ENCODE measurements at places on chromosomes 1 and 21.

GRCh38 chr1:156310962-156311361 is 11.9 kb upstream of the VHLL start:
- DNase-seq = no peak

- DNase-seq = no peak
Observed at GRCh38 chr1:83822208-83822607, 176.7 kb downstream of the TTLL7 start.

DNA sequence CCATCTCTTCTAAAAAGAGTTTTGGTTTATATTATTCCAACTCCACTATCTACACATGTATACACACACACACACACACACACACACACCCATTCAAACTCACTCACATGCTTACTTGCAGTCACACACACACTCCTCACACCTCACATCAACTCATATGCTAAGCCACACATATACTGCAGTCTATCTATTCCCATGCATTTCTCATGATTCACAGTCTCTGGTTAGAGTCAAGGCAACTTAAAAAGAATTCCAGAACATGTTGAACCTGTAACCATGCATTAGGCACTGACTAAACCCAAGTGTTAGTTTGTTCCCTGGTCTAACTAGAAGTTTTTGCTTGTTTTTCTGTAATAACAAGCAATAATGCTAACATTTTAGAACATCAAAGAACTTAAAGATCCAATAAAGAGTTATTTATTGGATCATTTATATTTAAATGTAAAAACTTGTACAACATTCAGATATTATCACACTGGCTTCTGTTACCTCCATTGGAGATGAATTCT is 931.1 kb downstream of the PLA2G4A start:
- no peak for DNase-seq

DNA sequence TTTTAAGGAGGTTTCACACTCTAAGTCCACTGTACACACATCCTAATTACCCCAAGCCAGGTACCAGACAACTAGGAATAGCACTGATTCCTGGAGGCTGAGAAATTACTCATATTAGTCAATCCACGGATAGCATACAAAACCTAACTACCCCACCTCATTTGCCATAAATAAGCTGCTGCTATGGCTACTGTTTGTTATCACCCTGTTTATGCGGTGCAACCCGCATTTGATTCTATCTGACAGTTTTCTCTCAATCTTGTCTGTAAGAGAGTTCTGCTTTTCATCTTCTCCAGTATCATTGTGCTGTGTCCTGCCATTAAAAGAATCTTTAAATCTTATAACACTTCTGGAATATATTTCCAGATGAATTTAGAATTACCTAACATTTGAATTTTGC is 1496.5 kb downstream of the PLA2G4A start:
- DNase-seq = no peak

- no peak for DNase-seq
Observed at GRCh38 chr1:2580691-2581090, 5.9 kb upstream of the PRXL2B start.

- no peak for DNase-seq
Observed at GRCh38 chr1:37174341-37174740, 140.0 kb upstream of the GRIK3 start.

GRCh38 chr21:46248422-46248782 is 19.8 kb upstream of the LSS start:
- no peak for DNase-seq

GRCh38 chr1:6322161-6322560 is 61.3 kb upstream of the GPR153 start:
- DNase-seq = no peak

- no peak for DNase-seq
Observed at GRCh38 chr1:114208106-114208505, 54.4 kb upstream of the SYT6 start.

DNA sequence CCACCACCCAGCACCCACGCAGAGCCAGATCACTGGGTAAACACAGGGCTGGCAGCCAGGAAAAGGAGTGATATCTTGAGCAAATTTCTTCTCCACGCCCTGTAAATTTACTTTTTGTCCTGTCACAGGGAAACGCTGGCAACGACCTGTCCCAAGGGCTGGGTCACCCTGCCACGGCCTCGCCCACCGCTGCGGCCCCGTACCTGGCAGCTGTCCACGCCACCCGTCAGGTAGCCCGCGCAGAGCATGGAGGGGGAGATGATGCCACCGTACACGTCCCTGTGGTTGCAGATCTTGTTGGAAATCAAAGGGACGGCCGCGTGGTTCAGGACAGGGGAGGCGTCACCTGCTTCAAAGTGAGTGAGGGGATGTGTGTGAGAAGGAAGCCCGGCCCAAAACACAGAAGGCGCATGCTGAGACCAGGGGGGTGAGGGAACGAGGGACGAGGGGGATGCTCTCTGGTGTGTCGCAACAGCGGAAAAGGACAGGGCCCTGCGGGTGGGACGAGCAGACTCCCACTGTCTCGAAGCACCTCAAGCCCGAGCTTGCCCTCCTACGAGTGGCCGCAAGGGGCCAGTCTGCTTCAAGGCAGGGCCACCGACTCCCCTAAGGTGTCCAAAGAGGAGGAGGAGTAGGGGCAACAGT is 10.1 kb upstream of the TFF1 start:
- DNase-seq = no peak

GRCh38 chr1:59007429-59007819 is 223.6 kb upstream of the JUN start:
- no peak for DNase-seq

DNA sequence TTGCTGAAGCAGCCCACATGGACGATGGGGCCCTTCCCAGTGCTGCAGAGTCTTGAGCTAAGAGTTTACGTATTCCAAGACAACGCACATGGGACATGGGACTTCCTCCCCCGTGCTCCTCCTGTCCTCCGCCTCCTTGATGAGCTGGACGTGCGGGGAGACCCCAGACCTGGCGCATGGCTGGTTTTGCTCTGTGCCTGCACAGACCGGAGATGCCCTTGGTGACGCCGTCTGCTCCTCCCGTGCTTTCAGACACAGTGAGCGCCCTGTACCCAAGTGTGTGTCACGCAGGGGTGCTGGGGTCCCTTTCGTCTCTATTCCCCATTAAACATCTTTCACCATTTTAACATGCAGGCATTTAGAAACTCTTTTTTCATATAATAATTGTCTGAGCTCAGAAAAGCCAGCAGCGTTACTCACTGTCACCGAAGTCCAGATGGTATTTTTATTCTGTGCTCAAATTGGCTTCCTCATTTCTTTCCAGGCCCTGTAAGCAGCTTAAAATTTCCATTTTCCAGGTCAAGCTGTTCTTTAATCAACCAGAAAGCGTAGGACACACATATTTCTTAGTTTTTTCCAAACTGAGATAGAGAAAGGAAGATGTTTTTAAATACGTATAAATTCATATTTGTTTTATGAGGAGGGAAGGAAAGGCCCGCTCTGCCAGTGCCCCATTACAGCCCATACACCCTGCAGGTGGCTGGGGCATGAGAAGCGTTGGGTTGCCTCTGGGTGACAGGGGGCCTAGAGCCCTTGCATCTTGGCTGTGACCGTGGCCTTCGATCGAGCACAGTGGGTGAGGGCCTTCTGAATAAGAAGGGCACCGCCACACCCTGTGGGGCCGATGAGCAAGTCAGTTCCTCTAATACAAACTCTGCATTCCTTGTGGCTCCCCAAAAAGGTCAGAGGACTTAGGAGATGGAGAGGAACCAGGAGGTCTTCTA is 17.9 kb upstream of the ZBTB21 start:
- DNase-seq = no peak

GRCh38 chr1:36722871-36723270 is 240.2 kb upstream of the CSF3R start:
- DNase-seq = no peak

GRCh38 chr1:225870911-225871310 is 11.3 kb downstream of the TMEM63A start:
- no peak for DNase-seq

DNA sequence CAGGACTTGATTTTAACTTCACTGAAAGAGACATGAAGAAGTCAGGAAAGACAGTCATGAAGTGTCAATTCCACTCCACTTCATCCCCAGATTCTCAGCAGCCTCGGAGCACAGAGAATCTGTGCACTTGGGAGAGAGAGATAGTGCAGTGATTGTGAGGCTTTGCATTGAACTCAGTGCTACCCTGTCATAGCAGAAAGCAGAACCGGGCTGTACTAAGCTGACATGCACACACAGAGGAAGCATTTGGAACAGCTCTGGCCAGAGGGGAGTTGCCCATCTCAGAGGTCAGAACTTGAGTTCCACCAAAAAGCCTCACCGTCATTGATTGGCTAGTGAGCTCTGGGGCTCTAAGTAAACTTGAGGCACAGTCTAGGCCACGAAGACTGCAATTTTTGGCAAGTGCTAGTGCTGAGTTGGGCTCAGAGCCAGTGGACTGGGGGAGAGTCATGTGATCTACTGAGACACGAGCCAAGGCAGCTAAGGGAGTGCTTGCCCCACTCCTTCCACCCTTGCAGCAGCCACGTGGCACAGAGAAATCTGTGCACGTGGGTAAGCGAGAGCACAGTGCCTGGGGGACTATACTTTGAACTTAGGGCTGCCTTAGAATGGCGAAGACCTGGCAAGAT is 810.2 kb upstream of the ADAMTS5 start:
- DNase-seq = no peak

DNA sequence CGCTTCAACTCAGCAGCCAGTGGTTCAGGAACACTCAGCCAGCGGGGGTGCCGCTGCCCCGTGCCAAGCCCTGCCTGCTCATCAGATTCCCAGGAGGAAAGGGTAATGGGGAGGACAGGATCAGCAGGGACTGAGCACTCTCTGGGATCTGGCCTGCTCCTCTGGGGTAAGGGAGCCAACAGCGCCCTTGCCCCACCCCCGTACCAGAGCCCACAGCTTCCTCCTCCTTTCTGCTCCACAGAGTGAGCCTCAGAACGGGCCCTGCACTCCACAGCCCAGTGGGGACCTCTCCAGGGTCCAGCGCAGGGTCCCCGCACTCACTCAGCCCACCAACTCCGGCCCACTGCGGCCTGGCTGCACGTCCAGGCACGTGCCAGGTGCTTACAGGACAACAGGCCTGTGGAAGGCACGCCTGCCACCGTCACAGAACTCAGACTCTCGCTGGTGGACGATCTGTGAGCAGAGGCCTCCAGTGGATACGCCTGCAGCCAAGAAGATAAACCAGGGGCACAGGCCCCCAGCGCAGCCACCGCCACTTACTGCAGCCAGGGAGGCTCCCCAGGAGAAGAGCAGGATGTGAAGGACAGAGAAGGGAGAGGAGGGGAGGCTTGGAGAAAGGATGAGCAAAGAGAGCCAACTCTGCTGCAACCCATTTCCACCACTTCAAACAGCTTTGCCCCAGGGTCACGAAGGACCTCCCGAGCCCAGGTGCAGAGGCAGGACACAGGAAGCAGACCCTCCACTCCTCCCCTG is 2.1 kb downstream of the MEGF6 start:
- DNase-seq = no peak

Measured in activated B cell treated with CpG ODN at 0.5 μM for 24 hours (primary cell).